ENCODE measurements at places on chromosomes 5 and 9.

- DNase-seq: no peak
Measured at GRCh38 chr5:138504799-138505198, 38.2 kb downstream of the ETF1 start.

GRCh38 chr5:171528036-171528435 is 108.6 kb downstream of the FGF18 start:
- DNase-seq: no peak

GRCh38 chr9:133845440-133845839 is 107.3 kb upstream of the SARDH start:
- DNase-seq: no peak

- no peak for DNase-seq
Measured at GRCh38 chr9:124685217-124685616, 85.9 kb downstream of the NR6A1 start.

DNA sequence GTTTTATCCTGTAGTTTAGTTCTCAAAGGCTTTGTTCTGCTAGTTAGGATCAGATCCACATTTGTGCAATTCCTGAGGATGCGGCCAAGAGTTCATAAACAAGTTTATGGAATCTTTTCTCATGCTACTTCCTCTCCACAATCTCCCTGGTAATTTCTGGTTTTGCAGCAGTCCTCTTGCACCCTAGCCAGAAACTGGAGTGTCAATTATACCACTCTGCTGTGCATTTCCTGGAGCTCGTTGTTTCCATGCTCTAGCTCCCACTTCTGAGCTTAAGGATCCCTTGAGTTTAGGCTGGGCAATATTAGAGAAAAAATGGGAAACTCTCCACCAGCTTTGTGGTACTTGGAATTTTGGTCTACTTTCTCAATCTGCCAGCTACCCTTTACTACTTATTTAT is 474.7 kb downstream of the DIRAS2 start:
- no peak for DNase-seq

DNA sequence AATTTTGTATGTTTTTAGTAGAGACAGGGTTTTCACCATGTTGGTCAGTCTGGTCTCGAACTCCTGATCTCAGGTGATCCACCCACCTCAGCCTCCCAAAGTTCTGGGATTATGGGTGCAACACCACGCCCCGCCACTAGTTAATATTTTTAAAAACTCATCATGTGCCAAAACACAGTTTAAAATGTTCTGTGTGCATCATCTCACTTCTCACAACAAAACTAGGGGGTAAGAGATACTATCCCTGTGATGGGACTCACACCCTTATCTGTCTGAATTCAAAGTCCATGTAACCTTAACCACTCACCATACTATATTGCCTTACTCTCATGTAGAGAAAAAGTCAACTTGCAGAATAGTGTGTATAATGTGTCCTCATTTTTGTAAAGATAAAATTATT is 2.6 kb downstream of the PKD2L2 start:
- DNase-seq: no peak

GRCh38 chr5:14102666-14103065 is 40.5 kb upstream of the TRIO start:
- DNase-seq: no peak

All from esophagus squamous epithelium (tissue), 5 donors.